ENCODE measurements at places on chromosomes 1 and 21.

- DNase-seq: peak; percentile 48
These were observed 339 bp downstream of the LHX4 start for GRCh38 chr1:180230416-180230790.

DNA sequence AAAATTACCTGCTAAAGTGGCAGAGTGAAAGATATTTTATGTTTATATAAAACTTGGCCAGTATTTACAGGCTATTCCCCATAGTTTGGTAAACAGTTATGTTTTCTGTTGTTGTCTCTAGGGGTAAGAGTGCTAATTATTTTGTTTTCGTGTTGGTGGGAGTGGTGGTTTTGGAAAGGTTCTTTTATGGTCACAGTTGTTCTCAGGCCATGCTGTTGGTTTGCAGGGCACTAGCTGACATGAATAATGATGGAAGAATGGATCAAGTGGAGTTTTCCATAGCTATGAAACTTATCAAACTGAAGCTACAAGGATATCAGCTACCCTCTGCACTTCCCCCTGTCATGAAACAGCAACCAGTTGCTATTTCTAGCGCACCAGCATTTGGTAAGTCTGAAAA, 92.5 kb downstream of the ITSN1 start:
- no peak for DNase-seq

GRCh38 chr1:108590957-108591356, 31.1 kb downstream of the EEIG2 start:
- no peak for DNase-seq

- no peak for DNase-seq
These were observed 106.1 kb downstream of the SEC16B start for GRCh38 chr1:177863796-177864195.

DNA sequence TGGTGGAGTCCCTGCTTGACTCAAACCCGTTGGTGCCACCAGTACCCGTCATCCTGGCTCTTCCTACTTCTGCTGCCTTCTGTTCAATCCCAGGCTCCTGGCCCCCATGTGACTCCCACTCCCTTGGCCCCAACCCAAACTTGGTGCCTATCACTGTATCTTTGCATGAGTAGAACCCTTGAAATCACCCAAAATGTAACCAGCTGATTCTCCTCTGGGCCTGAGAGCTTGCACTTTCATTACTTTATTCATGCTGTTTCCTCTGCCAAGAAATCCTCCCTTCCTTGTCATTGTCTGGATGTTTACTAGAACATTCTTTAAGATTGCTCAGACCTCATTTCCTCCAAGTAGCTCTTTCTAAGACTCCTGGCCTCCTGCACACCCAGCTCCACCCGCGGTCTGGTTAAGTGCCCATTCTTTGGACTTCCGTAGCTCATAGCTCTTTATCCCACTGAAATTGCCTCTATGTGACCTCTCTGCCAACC, 15.7 kb downstream of the PTAFR start:
- DNase-seq: no peak

DNA sequence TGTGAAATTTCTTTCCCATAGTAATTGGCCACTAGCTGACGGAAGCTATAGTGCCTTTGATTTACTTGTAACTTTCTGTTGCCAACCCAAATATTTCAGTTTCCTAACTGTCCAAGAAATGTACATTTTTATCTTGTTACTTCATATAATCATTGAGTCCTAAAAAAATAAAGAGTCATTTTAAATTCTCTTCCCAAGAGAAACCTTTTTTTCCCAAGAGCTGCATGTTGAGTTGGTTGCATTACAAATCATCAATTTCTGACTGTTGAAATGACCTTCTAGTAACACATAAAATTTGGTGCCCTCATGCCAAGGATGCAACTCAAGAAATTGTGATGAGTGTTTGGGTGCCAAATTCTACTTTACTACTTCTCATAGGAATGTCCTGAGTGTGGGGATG, 61.0 kb downstream of the HMCN1 start:
- DNase-seq: no peak

GRCh38 chr1:223662943-223663342, 2.6 kb downstream of the CAPN8 start:
- DNase-seq: no peak

DNA sequence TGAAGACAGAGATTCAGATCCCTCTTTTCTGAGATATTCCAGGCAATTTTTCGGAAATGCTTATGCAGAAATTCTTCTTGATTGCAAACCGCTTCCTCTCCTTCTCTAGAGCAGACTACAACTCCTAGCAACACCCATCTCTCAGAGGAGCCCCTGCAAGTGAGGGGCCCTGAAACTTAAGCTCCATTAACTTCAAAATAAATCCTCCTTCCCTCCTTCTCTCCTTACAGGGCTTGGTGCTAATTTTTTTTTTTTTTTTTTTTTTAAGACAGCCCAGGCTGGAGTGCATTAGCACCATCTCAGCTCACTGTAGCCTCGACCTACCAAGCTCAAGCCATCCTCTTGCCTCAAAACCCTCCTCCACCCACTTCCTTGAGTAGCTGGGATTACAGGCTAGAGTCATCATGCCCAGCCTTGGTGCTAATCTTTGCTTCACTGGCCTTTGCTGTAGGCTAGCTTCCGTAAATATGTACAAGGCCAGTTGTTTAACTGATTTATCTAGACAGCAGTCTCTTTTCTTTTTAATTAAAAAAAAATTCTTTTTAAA, 30.2 kb upstream of the SFPQ start:
- no peak for DNase-seq

- DNase-seq: no peak
These were observed 19.6 kb downstream of the BACE2 start for GRCh38 chr21:41187537-41188025.

DNA sequence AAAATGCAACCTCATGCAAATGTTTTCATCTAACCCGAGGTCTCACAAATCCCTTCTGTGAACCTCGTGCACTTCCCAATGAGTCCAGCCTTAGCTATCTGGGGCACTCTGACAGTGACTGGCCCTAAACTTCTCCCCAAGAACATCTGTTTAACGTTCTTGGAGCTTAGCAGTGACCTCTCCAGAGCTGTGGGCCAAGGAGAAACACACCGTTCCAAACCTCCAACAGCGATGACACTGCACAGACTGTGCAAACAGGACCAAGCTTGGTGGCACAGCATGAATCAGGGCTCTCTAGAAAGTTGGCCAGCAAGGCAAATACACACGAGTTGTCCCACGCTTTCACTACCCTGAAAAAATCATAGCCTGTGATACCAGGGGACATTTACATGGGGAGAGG, 15.8 kb downstream of the BEND5 start:
- DNase-seq: no peak

All from ACHN (cell line).